ENCODE measurements at places on chromosomes 16 and 17.

- no peak for DNase-seq
Observed at GRCh38 chr16:69514356-69514755, 51.4 kb upstream of the NFAT5 start.

GRCh38 chr16:9908613-9909012 is 273.6 kb downstream of the GRIN2A start:
- DNase-seq = no peak

DNA sequence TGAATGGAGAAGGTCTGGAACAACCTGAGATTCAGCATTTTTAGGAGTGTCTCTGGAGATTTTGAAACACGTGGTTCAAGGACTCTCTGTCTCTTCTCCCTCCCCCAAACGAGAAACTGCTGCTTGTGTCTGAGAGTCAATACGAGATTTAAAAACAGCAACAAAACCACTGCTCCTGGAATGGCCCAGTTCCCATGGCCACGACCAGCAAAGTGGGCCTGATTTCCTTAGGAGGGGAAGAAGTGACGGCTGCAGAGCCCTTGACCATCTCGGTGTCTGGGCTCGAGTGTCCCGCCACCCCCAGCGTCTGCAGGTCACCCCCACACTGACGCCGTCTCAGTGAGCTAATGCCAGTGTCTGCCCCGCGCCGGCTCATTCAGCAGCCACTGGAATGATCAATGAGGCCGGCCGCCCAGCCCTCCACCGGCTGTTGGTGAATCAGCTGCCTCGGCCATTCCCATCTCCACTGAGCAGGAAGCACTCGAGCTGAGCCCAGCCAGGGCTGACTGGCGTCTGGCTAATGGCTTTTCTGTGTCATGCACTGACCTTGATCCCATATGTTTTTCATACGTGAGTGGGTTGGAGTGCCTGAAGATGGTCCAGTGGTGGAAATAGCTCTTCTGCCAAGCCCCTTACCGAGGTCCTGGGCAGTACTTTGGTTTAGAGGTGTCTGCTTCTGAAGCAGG is 151.8 kb downstream of the PITPNC1 start:
- no peak for DNase-seq

DNA sequence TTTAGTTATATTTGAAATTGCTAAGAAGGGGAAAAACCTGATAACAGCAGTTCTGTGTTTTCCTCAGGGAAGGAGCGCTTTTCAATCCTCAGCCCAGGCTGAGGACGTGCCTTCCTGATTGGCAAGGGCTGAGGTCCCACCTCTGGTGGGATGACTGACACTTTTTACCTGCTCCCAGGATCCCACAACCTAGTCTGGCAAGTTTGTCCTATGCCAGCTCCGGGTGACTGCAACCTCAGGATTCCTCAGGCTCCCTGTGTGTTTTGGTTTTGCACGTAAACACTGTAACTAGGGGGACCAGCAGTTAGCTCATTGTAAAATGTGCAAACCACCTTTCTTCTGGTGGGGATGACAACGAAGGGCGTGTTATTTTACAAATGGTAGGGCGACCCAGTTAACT is 7.5 kb downstream of the MARCHF10 start:
- no peak for DNase-seq

DNA sequence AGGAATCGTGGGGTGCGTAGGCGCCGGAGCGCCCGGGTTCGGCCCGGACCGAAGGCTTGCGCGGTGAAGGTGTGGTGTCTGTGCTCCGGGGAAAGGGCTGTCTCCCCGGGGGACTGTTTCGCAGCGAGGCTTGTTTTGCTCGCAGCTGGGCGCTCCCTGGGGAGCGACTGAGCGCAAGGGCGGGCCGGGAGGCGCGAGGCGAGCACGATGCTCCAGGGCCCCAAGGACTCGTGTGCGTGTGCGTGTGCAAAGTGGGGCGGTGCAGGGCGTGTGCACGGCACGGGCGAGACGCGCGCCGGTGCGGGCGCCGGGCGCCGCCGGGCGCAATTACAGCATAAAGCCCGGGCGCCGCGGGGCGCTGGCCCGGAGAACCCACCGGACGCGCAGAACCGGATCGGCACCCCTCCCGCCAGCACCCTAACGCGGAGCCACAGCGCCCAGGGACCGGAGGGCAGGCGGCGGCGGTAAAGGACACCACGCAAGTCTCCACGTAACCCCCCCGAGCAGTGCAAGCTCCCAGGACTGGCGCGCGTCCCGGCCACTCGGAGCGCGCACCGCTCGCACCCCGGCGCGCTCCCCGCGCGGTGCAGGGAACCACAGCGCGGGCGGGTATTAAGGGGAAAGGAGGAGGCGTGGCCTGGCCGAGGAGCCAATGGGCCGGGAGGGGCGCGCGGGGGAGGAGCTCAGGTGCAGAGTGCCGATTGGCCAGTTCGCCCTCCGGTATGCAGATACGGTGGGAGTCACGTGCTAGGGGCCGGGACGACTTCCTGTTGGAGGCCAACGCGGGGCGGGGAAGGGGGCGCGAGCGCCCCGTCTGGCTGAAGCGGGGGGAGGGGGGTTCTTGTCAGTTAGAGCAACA is at the start of gene TNRC6C:
TNRC6C (plus strand) TSS at position 847 of the 859 bp plus-strand sequence. CDS start 45,504 bp downstream, outside the sequence.
- peak; percentile 99 for DNase-seq

DNA sequence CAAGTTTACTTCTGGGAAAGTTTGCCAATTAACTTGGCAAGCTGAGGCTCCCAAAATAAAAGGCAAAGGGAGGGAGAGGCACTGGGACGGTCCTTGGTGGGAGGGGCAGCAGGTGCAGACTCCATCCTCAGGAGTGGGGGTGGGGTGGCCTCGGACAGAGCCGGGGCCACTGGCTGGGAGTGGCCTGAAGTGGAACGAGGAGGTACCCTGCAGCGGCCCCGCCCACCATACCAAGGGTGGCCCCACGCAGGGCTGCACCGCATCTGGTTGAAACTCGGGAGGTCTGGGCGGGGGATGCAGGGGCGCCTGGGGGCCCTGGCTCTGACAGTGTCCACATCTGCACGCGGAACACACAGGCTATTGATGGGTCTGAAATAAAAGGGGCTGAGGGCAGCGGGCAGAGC is 42.4 kb upstream of the SLC38A10 start:
- DNase-seq = no peak

GRCh38 chr17:69030169-69030568 is 30.6 kb downstream of the ABCA9 start:
- no peak for DNase-seq

DNA sequence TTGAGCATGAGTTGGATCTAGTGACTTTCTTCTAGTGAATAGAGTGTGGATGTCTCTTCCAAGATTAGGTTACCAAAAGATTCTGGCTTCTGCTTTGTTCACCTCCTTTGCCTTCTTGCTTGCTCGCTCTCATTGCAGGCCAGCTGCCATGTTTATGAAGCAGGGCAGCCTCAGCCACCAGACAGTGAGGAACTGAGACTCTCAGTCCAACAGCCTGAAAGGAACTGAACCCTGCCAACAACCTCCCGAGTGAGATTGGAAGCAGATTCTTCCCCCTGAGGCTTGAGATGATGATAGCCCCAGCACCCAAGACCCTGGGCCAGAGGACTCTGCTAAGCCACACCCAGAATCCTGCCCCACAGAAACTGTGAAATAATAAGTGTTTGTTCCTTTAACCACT is 48.4 kb downstream of the NOG start:
- no peak for DNase-seq

- no peak for DNase-seq
Observed at GRCh38 chr17:64625541-64625940, 36.6 kb downstream of the SMURF2 start.

DNA sequence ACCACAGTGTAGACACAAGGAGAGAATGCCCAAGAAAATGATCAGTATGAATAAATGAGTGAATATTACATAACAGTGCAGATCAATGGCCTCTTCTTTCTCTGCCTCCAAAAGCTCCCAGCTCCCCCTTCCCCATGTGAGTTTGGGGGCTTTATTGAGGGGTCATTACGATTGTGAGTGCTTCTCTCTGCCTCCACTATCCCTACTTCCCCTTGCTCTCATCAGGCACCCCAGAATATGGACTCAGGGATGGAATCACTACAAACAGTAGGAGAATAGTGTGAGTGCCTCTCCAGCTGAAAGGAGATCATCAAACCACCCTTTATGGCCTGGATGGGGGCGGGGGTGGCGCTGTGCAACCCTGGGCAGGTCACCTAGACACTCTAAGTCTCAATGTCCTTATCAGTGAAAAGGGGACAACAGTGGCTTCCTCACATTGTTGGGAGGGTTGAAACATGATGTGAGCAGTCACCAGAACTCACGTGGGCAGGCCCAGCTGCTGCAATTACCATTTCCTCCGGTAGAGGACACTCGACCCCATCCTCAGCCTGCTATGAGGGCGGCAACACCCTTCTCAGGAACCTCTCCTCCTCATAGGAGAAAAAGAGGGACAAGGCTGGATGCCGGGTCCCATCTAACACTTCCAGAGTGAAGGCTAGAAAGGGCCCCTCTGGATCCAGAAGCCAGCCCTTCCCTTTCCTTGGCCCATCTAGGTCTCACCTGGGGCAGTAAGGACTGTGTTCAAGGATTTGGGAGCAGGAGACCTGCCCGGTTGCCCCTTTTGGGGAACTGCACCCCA is 2.1 kb upstream of the EPOP start:
- DNase-seq = peak; percentile 50

DNA sequence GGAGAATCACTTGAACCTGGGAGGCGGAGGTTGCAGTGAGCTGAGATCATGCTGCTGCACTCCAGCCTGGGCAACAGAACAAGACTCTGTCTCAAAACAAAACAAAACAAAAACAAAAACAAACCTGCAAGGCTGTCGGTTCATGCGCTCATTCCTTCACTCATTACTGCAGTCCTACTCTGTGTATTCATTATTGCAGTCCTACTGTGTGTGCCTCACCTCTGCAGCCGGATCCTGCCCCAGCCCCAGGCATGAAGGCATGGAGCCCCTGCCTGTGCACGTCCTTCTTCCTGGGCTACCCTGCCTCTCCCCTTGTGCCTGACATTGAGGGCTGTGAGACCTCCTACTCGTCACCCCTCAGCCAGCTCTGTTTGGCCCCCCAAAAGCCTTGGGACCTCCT is 57.6 kb downstream of the TMEM235 start:
- no peak for DNase-seq

- no peak for DNase-seq
Observed at GRCh38 chr17:37179893-37180292, 195.9 kb upstream of the C17orf78 start.

- DNase-seq = no peak
Observed at GRCh38 chr16:53014287-53014686, 38.4 kb downstream of the CHD9NB start.

DNA sequence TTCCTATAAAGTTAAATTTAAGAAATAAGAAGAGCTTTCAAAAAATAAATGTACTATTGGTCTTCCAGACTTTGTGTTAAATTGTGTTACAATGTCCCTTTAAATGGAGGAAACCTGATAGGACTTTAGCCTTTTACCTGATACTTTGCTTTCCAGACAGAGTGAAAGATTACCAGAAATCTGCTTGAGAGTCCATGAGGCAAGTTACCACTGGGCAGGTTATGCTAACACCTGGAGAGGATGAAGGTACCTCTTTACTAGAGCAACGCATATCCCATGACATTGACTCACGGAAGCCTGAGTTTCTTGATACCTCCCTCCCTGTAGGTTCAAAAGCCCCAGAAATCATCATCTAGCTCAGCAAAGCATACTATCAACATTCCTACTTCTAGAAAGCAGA is 143.9 kb upstream of the C17orf78 start:
- DNase-seq = no peak

DNA sequence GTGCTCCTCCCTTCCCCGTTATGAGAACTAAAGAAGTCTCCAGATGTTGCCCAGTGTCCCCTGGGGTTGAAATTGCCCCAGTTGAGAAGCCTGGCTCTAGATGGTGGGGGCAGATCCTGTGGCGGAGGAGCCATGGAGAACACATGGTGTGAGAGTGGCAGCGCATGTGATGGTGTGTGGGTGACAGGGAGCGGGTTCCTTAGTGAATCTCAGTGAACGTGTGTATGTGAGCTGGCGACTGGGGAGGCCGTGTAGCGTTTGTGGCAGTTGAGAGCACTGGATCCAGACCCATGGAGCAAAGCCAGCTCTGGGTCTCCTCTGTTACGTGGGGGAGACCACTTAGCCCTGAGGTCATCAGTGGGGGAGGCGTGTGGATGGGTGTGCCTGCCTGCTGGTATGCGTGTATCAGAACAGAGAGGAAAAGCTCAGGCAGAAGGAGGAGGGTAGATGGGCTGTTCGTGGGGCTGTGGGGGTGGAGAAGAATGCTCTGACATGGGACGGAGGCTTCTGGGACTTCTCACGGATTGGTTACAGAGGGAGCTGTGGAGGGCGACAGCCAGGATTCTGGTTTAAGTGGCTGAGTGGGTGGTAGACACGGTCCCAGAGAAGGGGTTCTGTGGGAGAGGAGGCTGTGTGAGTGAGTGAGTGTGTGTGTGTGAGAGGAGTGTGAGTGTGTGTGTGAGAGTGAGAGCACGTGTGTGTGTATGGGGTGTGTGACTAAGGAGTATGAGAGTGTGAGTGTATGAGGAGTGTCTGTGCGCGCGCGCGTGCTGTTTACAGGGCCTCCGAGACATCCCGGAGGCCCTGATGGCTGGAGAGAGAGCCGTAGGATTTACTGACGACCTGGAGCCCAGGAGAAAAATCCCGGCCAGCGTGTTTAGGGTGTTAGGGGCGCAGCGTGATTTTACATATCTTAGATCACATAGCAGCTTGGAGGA is 193.8 kb downstream of the SNX29 start:
- DNase-seq = no peak

DNA sequence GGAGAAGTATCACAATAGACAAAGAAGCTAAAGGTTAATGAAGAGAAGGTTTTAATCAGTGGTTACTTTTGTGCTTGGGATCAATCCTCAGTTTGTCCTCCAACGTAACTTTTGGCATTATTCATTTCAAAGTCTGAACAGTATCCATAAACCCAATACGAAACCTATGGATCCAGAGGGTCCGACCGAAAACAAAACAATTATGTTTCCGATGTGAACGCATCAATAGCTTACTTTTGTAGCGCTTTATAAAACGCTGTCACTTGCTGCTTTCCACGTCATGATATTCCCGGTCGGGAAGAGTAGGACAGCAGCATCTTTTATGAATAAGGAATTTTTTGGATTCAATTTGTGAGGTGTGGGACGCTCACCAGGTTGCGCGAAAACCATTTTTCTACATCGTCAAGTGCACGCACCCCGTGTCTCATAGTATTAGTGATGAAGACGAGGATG is 383.8 kb downstream of the ZFHX3 start:
- no peak for DNase-seq

DNA sequence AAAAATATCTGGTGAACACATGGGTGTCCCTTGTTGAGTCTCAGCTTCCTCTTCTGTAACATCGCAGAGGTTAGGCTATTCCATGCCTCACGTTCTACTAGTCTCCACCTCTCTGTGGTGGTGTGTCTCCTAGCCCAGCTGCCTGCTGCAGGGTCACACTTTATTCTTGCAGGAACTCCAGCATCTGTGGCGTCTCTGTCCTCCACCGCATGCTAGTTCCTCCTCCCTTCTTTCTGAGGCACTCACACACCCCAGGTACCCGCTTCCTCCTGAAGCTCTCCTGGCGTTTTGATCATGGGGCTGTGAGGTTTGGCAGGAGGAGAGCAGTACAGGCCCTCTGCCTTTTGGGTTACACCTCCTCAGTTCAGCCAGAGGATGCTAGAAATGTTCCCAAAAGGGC is 9.9 kb upstream of the TEX2 start:
- no peak for DNase-seq

DNA sequence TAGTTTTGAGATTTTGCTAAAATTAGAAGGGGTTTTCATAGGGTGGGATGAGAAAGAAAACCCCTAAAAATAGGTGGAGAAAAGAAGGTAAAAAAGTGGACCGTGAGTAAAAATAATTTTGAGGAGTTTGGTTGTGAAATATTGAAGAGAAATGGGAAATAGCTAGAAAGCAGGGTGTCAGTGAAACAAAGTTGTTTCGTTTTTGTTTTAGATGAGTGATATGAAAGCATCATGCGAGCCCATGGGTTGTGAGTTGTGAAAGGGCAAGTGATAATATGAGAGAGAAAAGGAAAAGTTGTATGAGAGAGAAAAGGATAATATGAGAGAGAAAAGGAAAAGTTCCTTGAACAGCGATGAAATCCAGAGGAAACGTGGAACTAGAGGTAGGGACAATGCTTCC is 7.3 kb upstream of the SMIM36 start:
- DNase-seq = no peak
